ENCODE measurements at places on chromosomes 6 and 20.
A peak's percentile ranks its signal among the peaks of the same experiment; 100 is the strongest.

DNA sequence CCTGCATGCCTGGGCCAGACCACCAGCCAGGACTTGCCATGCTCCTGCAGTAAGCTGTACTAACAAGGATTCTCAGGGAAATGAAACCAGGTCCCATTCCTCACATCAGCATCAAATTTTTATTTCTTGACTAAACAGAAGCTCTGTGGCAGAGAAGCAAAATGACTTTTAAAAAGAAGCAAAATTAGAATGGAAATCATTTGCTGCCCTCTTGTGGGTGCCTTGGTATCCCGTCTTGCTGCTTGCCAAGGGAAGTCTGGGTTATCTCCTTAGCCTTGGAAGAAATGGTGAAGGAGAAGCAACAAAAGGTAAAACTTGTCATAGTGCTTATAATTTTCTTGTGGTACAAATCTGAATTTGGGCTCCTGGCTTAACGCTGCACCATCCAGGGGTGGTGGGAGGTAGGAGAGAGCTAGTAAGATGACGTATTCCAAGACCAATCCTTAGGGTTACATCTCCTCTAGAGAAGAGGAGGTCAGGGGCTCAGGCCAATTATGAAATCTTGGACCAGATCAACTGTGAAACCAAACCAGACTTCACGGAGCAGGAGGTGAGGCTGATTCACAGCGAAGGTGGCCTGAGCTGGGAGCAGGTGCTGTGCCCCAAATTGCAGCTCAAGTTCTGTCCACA, 107.5 kb downstream of the FAXC start:
- DNase-seq, result peak; percentile 45

DNA sequence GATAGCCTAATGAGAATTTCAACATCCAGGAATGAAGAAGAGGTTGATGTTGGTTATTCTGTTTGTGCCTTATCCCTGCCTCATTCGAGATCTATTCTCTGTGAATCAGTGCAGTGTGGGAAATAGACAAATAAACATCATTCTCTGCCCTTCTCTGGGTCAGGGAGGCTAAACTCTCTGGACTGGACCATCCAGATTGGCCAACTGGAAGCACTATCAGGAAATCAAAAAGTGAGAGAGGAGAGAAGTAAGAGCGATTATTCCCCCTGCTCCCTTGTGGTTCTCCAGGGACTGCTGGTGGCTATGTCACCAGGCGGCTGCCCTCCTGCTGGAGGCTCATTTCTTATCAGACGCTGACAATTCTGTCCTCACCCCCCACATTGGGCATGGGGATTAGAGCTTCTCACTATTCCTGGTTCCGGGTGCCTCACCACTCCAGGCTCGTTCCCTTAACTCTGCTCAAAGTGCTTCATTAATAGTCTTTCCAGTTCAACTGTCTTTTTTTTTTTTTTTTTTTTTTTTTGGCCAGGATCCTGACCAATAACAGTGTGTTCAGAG, 201.7 kb upstream of the RREB1 start:
- no peak for DNase-seq

GRCh38 chr6:111764238-111765175, 108.7 kb downstream of the FYN start:
- peak; percentile 49 for DNase-seq

DNA sequence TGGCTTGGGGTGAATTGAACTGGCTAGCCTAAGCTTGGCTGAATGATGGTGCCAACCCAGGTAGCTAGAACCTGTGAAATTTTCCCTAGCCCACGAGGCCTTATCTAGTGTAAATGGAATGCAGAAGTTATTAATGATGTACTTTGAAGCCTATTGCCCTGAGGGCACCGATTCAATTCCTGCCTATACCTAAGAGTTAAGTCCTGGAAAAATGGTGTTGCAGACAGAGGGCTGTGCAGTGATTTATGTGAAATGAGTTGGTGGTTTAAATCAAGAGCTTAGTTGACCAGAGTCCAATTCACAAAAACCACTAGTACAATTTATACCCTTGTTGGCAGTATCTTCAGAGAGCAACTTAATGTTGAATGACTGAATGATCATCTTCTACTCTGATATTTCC, 373.8 kb upstream of the JAG1 start:
- no peak for DNase-seq

GRCh38 chr6:140156131-140156530, 781.7 kb upstream of the CITED2 start:
- DNase-seq, result no peak
